ENCODE measurements at places on chromosomes 1 and 21.

DNA sequence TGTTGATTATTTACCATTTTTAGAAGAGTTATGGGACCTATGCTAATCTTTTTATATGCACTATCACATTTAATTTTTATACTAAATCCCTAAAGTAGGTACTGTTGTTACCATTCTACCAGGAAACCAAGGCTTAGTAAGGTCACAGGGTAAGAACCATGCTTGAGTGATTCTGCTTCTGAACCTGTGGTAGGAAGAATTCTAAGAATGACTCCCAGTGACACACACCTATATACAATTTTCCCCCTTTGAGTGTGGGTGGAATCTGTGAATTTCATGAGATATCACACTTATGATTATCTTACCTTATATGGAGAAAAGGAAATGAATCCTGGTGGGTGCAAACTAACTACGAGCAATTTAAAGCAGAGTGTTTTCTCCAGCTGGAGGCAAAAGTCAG lies 391.0 kb downstream of the USH2A start:
- no peak for DNase-seq

GRCh38 chr21:43358940-43359822 lies 67.8 kb downstream of the SIK1 start:
- DNase-seq: no peak

- no peak for DNase-seq
Measured at GRCh38 chr1:18294437-18295176, 186.1 kb upstream of the KLHDC7A start.

- no peak for DNase-seq
Measured at GRCh38 chr1:38741341-38741740, 118.2 kb downstream of the RRAGC start.

DNA sequence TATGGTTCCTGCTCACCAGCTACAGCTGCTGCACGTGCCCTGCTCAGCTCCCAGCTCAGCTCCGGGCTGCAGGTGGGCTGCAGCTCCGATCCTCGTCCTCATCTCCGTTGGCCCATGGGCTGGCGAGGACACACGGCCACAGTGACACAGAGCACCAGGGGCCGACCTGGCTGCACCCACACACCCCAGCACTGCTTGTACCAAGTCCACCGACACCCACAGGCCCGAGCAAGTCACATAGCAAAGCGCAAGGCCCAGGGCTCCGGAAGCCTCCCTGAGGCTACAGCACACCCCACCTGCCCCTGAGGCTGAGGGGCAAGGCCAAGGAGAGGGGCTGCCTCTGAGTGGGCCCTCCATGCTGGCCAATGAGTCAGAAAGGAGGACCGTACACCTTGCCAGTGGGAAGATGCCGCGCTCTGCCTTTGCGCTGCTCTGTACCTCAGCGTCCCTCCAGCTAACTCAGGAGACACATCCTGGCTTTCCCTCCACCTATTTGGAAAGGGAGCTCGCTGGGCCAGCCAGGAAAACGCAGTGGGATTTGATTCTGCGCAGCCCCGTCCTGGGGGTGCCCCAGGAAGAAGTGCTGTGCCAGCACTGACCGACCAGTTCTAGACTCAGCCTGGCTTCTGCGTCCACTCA lies 124.8 kb downstream of the SIK1 start:
- no peak for DNase-seq

GRCh38 chr1:225567789-225568188 lies 85.1 kb downstream of the ENAH start:
- no peak for DNase-seq

DNA sequence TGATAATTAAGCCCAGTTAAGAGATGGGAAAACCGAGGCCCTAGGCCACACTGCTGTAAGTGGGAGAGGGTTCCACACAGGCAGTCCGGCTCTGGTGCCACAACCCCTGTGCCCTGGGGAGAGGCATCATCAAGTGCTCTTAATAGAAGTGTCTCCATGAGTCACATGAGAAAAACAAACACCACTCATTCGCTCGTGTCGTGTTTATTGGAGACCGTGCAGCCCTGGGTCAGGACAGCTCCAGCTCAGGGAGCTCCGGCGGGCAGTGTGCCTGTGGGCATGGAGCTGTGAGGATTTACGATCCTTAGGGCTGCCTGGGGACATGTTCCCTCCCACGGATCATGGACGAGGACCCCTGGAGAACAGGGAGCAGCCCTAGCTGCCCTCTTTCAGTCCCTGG lies 658.5 kb downstream of the AJAP1 start:
- no peak for DNase-seq

- DNase-seq: no peak
Measured at GRCh38 chr1:64133036-64133435, 70.4 kb upstream of the UBE2U start.

DNA sequence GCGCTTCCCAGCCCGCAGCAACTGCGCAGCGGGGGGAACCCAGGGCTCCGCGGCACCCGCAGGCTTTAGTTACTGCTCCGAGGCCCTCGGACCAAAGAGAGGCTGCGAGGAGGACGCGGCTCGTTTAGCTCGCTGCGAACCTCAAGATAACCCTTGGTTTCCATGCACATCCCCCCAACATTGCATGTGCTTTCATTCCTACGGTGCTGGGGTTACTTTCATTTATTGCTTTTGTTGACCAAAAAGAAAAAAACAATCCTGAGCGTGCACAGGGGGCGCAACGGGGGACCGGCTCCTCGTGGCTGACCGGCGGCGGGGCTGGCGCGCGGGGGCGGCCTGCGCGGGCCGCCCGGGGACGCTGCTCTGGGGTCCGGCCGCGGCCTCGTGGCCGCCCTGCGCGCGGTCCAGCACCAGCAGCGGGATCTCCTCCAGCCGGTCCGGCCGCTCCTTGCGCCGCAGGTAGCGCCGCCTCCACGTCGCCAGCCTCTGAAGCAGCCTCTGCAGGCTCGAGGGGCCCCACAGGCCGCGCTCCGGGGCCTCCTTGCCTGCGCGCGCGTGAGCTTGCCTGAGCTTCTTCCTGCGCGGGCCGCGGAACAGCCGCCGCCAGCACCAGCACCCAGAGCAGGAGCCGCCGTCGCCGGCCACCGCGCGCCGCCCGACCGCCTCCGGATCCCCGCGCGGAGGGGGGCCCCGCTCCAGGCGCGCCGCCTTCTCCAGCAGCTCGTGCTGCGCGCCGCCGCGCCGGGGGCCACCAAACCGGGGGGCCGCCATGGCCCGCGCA lies 77.4 kb downstream of the DESI2 start:
- DNase-seq: peak; percentile 47

DNA sequence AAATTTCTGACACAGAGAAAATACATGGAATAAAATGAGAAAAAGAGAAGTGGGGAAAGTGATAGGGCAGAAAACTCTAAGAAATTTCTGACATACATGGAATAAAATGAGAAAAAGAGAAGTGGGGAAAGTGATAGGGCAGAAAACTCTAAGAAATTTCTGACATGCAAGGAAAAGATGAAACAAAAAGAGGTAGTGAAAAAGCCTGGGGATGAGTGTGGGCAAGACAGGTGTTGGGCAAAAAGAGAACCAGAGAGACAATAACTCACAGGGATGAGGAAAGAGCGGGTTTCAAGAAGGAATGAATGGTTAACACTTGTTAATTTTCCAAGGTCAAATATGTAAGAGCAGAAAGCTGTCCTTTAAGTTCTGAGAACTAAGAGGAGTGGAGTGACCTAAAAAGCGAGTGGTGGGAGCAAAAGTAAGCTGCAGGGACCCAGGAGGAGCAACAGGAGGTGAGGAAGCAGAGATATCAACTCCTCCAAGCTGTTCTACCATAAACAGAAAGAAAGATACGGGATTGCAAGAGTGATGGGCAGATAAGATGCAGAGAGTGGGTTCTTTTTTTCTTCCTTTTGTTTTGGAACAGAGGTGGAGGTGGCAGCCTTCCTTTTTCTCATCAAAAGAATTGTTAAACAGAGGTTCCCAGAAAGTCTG lies 29.9 kb upstream of the EXO1 start:
- no peak for DNase-seq

DNA sequence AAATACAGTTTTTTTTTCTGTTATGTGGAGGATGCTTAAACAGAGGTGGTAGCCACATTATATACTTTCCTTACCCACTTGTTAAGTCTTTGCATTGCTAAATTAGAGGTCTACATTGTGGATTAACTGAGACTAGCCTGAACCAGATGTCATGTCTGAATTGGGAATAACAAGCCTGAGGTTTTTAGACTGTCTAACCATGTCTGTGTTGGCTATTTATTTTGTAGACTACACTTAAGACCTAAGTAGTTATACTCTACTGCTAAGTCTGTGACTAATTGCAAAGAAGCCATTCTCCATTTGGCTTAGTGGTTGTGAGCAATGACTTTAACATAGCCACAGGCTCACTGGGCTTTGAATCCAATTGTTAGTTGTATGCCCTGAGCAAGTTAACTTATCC lies 45.4 kb downstream of the CDC14A start:
- no peak for DNase-seq

DNA sequence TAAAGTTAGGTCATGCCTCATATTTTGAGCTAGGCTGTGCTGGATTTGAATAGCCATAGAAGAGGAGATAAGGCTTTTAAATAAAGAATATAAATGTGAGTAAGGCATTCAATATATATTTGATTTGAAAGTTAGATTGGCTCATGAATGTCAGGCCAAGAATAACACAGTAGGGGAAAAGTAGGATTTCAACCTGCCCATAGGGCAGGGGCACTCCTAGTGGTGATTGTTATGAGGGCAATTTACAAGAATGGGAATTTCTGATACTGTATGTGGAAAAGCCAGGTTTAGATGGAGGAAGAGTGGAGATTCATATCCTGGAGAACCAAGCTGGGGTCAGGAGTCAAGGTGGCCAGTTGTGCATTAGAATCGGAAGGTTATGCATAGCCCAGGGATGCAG lies 74.9 kb downstream of the DNAH14 start:
- DNase-seq: no peak

DNA sequence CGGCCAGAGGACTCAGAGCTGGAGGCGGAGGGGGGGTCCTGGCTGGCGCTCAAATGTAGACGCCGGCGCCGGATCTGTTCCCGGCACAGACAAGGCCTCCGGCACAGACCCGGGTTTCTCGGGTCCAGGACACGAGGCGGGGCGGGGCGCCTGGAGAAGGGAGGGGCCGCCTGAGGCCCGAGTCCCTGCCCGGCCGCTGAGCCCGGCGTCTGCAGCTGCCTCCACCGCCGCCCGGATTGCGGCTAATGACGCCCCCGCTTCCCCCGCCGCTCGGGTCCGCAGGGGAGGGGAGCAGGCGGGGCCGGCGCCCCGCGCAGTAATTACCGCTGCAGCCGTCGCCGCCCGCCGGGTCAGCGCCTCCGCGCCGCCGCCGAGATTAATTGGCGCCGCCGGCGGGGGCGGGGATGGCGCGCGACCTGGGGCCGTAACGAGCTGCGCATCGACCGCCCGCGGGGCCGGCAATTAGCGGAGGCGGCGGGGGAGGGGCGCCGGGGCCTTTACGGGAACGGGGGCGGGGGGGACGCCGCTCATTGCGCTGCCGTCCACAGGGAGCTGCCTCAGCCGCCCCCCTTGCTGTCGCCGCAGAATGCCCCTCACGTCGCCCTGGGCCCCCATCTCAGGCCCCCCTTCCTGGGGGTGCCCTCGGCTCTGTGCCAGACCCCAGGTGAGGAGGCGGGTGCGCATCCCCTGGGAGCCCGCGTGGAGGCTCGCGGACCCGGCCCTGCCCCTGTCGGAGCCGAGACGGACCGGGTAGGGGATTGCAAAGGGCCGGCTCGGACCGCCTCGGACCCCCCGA lies 17.3 kb downstream of the NOC2L start:
- no peak for DNase-seq

- no peak for DNase-seq
Measured at GRCh38 chr1:63101336-63101735, 221.0 kb upstream of the FOXD3 start.

DNA sequence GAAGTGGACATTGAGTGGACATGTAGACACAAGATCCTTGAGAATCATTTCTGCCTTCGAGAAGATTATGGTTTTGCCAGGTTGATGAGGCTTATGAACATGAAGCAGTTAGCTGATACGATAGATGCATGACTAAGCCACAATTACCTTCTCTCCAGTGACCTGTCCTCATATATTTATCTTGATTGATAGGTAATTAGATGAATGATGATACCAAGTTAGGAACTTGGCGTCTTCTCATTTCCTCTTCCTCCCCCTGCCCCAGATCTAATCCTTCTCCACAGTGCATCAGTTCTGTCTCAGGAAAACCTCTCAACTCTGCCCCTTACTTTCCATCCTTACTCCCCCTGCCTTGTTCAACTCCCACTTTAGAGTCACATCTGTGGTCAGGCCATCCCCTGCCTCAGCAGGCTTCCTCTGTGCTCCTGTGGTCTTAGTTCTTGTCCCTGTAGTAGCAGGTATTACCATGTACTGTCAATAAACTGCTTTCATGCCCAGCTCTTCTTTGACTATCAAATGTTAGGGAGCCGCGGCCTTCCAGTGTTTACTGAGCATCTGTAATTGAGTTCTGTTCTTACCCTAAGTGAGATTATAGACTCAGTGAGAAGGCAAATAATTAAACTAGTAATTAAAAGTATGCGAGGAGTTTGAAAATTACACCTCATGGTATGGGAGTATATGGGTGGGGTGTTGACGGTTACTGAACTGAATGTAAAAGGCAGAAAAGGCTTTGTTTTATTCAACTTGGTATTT lies 5.1 kb downstream of the ST6GALNAC3 start:
- DNase-seq: no peak

DNA sequence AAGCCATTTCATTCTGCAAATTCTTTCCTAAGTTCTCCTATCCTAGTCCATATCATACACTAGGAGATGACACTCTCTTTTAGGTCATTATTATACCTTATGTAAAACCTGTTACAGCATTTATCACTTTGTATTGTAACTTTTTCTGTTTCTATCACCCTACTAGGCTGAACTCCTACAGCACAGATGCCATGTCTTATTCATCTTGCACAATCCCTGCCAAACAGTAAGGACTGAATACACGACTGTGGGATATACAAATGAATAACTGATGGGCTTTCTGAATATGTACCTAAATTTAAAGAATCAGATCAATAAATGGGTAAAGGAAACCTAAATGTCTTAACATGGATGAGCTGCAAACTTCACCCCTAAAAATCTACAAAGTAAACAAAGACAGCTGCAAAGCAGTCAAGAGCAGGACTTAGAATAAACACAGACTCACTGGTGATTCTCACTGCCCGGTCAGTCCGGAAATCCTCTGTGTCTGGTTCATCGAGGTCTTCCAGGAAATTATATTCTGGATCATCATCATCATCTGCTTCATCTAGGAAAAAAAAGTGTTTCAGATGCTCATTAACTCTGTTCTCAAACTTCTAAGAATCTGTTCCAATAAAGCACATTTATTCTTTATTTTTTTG lies 62.3 kb downstream of the GON4L start:
- no peak for DNase-seq

GRCh38 chr1:61400131-61400770 lies 317.9 kb downstream of the NFIA start:
- DNase-seq: no peak

DNA sequence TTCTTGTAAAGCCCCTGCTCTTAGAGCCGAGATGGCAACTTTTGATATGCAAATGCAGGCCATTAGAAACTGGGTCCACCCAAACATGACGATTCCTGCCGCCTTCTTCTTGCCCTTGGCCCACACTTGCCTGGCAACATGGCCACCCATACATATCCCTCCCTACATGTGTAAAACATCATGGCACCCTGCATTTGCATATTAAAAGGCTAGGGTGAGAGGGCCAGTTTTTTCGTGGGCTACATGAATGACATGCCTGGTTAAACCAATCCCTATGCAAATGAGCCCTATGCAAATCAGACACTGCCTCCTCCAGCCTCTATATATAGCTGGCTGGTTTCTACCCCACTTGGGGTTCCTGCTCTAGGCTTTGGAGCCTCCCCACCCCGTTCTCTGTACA lies 18.8 kb downstream of the PLA2G2A start:
- DNase-seq: no peak
